ENCODE measurements at places on chromosomes 12 and 14. TPM values are rescaled to one million over a fixed set of nuclear protein-coding genes. Genes with fewer than 3 reads are reported as not detected.

Gene SDSL
- 2.3 TPM for total RNA-seq

Gene KRT75
- not detected for total RNA-seq

Gene KNTC1
- total RNA-seq, result 10.5 TPM

Gene DPF3
- total RNA-seq, result 17.2 TPM

Gene STK38L
- total RNA-seq, result 13.8 TPM

Gene RNASE4
- 28.3 TPM for total RNA-seq

Gene CLEC1B
- total RNA-seq, result not detected

Gene IFNG-AS1
- not detected for total RNA-seq

Gene PKP2
- total RNA-seq, result not detected

Gene SRGAP1
- total RNA-seq, result 23.7 TPM

Gene NAV3
- total RNA-seq, result 88.6 TPM

Gene GALNT9
- total RNA-seq, result not detected
